Skeletal muscle tissue (tissue), 5 donors: ENCODE measurements at places on chromosomes 7 and 10. TPM values are rescaled to one million over a fixed set of nuclear protein-coding genes. Genes with fewer than 3 reads are reported as not detected.

Gene TWIST1
- 12.0 TPM for total RNA-seq

Gene KEL
- total RNA-seq = 3.1 TPM

Gene PRF1
- total RNA-seq = 2.1 TPM

Gene RASA4
- 17.2 TPM for total RNA-seq

Gene C10orf53
- not detected for total RNA-seq

Gene LRIT1
- not detected for total RNA-seq
